ENCODE measurements at places on chromosomes 1 and 21.
A peak's percentile ranks its signal among the peaks of the same experiment; 100 is the strongest.

DNA sequence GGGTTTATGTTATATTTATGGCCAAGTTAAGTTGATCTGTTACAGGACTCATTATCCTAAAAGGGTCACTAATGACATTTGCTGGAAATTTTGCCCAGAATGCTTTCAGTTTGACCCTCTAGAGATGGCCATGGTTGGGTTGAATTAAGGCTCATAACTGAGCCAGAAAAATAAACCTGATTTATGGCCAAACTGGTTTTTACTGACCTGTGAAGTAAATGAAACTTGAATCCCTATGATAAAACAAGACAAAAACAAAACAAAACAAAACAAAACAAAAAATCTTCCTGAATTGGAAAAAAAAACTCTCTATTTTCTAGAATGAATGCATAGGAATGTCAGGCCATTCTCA, 72.5 kb upstream of the CLDN14 start:
- no peak for DNase-seq

DNA sequence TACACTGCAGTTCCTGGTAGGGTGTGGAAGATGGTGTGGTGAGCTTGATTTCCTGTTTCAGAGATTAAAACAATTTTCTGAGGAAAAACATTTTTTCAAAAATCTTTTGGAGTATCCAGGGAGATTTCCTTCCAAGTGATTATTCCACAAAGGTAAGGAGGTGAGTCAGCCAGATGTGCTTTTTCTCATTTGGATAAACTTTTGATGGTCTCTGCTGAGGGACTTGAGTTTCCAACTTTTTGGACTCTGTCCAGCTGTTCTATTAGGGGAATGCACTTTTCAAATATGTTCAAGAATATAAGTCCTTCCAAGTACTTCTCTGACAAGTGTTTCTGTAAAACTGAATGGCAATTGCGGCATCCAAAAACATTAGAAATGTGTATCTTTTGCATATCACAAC, 628.8 kb upstream of the ADAMTS5 start:
- DNase-seq: no peak

GRCh38 chr1:233135833-233136232, 159.7 kb downstream of the PCNX2 start:
- DNase-seq: no peak

GRCh38 chr1:208437401-208437800, 193.2 kb upstream of the PLXNA2 start:
- DNase-seq: no peak

- DNase-seq: peak; percentile 43
Measured at GRCh38 chr1:151147132-151147503, 687 bp upstream of the SEMA6C start.

Measured in gastrocnemius medialis (tissue), 4 donors.